Tibial nerve (tissue), 4 donors: ENCODE measurements at places on chromosomes 2 and 18. TPM values are rescaled to one million over a fixed set of nuclear protein-coding genes. Genes with fewer than 3 reads are reported as not detected.

The ANTXR1 gene
- 69.0 TPM for total RNA-seq

The RGPD4 gene
- total RNA-seq = not detected

The ACAA2 gene
- 48.6 TPM for total RNA-seq

The GAD1 gene
- total RNA-seq = not detected

The CLEC4F gene
- not detected for total RNA-seq

The CAPN13 gene
- total RNA-seq = not detected

The COLEC11 gene
- 1.6 TPM for total RNA-seq

DNA sequence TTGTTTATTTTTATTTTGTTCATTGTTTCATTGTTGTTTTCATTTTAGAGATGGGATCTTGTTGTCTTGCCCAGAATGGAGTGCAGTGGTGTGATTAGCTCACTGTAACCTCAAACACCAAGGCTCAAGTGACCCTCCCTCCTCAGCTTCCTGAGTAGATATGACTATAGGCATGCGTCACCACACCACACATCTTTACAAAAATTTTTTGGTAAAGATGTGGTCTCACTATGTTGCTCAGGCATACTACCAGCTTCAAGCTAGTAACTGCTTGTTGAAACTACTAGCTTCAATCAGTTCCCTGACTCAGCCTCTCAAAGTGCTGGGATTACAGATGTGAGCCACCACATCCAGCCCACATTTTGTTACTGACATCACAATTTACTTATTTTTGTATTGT is 14.8 kb downstream of the FAM237A start:
- H3K4me3 ChIP-seq = no peak overlapping the region
- H3K27me3 ChIP-seq = no peaks in the 10 kb centered on the region
- DNase-seq = no peak
- no peaks in the 10 kb centered on the region for H3K4me1 ChIP-seq
- H3K36me3 ChIP-seq = no peaks in the 10 kb centered on the region

DNA sequence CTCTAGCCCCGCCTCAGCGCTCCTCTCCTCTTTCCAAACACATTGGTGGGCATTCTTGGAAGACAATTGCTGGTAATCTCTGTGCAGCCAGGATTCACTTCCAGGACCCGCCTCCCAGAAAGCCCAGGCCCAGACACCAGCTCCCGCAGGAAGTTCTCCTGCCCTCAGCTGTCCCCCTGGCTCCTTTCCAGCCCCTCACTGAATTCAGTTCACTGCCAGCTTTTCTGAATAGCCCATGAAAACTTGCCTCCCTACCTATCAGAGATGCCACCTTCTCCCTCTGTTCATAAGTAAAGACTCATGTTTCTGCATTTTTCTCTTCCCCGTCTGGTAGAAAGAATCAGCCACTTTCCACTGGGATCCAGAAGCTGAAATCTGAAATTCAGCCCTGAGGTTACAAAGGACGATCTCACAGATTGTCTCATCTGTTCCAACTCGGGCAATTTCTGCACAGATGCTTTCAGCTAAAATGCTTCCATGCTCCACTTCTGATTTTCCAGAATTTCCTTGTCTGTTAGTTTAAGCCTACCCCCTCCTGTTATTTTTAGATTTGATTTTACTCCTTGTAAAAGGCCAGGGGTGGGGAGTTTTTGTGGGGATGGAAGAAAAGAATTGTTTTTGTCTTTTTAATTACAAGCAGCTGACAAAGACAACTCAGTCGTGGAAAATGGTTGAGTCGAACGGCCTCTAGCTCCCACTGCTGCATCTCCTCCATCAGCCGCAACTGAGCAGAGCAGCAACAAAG is 98.1 kb downstream of the SP3 start:
- no peak overlapping the region for H3K4me3 ChIP-seq
- H3K4me1 ChIP-seq = no peaks in the 10 kb centered on the region
- H3K27ac ChIP-seq = peak overlapping the region; percentile 14

- H3K36me3 ChIP-seq = no peaks in the 10 kb centered on the region
- H3K27me3 ChIP-seq = no peaks in the 10 kb centered on the region
- H3K4me3 ChIP-seq = no peak overlapping the region
- no peaks in the 10 kb centered on the region for H3K4me1 ChIP-seq
These were observed 138.2 kb downstream of the ASXL3 start for GRCh38 chr18:33716061-33716683.

DNA sequence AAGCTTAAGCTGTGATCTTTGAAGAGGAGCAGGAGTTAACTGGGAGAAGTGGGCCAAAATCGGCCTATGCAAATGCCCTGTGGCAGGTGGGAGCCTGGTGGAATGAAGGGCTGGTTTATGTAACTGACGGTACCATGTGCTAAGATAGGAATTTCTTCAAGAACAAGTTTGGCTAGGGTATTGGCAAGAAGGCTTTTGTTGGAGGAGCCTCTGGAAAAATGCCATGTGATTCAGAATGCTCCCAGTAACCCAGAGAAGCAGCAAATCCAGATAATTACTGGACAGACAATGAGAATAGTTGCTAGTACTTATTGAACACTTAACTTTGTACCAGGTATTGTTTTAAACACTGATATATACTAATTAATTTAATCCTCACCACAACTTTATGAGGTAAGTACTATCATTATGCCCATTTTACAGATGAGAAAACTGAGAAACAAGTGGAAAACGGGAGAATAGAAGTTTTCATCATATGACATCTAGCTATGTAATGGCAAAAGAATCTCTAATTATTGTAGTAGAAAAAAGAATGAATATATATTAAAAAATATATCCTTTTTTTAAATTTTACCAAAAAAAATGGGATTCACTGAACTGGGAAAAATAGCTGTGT is 9.1 kb upstream of the FAM124B start:
- peaks cover 3% of the 10 kb centered on the region for H3K4me1 ChIP-seq
- no peak overlapping the region for H3K27ac ChIP-seq
- DNase-seq = no peak
- no peak overlapping the region for H3K4me3 ChIP-seq
- no peaks in the 10 kb centered on the region for H3K27me3 ChIP-seq

GRCh38 chr2:168156661-168157060 is 90.7 kb downstream of the STK39 start:
- DNase-seq = no peak
- H3K4me1 ChIP-seq = no peaks in the 10 kb centered on the region
- H3K4me3 ChIP-seq = no peak overlapping the region
- no peaks in the 10 kb centered on the region for H3K27me3 ChIP-seq

- no peak overlapping the region for H3K4me3 ChIP-seq
- no peaks in the 10 kb centered on the region for H3K27me3 ChIP-seq
- H3K36me3 ChIP-seq = no peaks in the 10 kb centered on the region
- no peak overlapping the region for H3K27ac ChIP-seq
- no peak for DNase-seq
These were observed 142.5 kb downstream of the FMNL2 start for GRCh38 chr2:152477347-152478092.

DNA sequence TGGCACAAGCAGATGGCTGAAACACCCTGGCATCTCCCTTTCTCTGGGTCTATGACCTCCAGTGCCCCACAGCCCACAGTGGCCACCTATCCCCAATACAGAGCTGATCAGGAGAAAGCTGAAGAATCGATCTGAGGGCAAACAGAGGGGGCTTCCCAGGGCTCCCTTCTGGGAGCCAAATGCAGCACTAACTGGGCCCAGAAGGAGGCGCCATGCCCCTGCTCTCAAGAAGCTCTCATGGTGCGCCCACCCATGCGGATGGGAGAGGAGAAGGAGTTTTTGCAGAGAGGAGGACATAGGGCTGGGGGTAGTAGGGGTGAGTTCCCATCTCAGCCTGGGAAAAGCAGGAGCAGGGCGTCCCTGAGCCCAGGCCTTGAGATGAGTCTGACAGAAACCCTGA is 787.3 kb upstream of the RAB6C start:
- DNase-seq = no peak
- H3K27ac ChIP-seq = no peak overlapping the region
- H3K4me1 ChIP-seq = no peaks in the 10 kb centered on the region

- no peaks in the 10 kb centered on the region for H3K36me3 ChIP-seq
- H3K27me3 ChIP-seq = no peaks in the 10 kb centered on the region
- no peak overlapping the region for H3K27ac ChIP-seq
- no peak overlapping the region for H3K4me3 ChIP-seq
- H3K4me1 ChIP-seq = no peaks in the 10 kb centered on the region
These were observed 138.0 kb upstream of the ASB18 start for GRCh38 chr2:236402033-236402790.

DNA sequence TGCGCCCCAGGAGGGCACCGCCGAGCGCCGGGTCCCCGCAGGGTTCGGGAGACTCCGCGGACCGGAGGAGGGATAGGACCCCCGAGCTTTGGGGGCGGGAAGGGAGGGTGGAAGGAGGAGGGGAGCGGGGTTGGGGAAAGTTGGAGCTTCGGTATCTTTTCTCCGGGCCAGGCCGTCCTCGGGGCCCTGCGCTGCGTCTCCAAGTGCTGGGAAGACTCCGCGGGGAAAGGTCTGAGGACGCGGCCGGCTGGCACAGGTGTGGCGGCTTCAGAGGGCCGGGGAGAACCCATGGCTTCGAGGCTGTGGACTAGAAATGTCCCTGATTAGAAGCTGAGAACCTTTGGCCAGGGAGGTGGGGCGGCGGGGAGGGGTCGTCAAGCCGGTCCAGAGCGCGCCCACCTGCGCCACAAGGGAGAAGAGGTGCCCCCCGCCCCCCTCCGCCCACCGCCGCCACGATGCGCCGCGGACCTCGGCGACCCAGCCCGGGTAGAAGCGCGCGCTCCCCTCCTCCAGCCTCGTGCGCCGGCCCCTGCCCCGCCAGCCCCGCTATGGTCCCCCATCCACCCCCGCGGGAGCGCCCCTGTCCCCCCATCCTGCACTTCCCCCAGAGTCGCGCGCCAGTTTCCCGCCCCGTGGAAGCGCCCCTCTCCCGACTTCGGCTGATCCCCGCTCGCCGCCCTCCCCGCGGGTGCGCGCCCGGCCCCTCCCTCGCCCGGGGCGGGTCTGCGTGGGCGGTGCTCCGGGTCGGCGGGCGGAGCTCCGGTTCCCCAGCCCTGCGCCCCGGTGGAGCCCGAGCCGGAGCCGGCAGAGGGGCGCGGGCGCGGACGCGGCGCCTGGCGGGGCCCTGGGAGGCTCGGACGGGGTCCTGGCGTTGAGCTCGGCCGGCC is at the start of gene SNTG2:
Gene SNTG2, plus strand, starts transcription at position 770 of the 887 bp plus-strand sequence. CDS start 148 bp downstream, outside the sequence.
- H3K36me3 ChIP-seq = no peaks in the 10 kb centered on the region
- no peak within 1 kb of the TSS for H3K27ac ChIP-seq
- H3K27me3 ChIP-seq = no peaks in the 10 kb centered on the region
- peaks cover 21% of the 10 kb centered on the region for H3K4me1 ChIP-seq
- H3K4me3 ChIP-seq = peak within 1 kb of the TSS; percentile 36

- H3K36me3 ChIP-seq = peaks cover 11% of the 10 kb centered on the region
- H3K27me3 ChIP-seq = no peaks in the 10 kb centered on the region
- no peaks in the 10 kb centered on the region for H3K4me1 ChIP-seq
- DNase-seq = peak; percentile 13
These were observed 82.6 kb downstream of the PKP4 start for GRCh38 chr2:158539176-158540005.

DNA sequence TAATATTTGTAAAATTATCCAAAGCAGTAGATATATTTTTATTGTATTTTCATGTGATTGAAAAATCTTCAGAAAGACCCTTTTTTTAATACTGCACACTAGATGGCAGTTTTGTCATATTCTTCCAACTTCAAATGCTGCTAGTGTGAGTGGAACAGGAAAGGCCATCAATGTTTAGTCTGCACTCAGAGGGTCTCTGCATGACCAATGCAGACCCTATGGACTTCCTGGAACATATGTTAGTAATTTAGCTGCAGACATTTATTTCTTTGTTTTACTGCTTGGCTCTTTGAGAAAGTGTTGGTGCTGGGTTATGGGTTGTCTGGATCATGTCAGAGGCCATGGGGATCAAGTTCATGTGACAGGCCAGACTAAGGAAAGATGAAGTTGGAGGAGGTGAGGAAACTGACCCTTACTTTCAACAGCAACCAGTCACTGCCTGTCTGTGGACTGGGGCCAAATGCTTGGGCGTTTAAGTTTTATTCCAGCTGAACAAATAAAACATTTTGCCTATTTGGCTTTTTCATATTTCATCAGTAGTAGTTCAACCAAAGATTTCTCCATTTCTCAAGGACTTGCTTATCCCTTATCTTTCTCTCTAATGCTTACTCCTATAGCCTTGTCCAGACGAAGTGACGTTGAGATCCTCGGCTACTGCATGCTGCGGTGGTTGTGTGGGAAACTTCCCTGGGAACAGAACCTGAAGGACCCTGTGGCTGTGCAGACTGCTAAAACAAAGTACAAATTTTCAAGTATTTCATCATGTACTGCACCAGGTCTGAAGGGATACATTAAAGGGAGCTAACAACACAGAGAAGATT is 84.8 kb downstream of the VRK2 start:
- no peaks in the 10 kb centered on the region for H3K36me3 ChIP-seq
- H3K27me3 ChIP-seq = no peaks in the 10 kb centered on the region
- H3K4me3 ChIP-seq = no peak overlapping the region
- no peak overlapping the region for H3K27ac ChIP-seq
- H3K4me1 ChIP-seq = no peaks in the 10 kb centered on the region
- peak; percentile 25 for DNase-seq

DNA sequence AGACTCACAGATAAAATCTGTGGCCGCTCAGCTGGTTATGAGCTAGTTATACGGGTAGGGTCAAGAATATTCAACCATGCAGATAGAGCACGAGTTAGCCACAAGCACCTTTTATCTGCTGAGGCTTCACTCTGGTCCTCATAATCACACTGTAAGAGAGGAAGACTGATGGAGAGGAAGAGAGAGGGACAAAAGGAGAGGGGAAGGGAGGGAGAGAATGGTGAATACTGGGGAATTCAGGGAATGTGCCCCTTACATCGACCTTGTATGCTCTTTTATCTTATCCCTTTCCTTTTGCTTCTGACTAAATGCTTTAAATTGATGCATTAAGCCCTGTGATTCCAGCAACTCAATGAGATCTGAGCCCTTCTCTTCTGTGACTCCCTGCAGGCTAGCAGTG is 333.1 kb downstream of the DSEL start:
- no peaks in the 10 kb centered on the region for H3K4me1 ChIP-seq
- no peak overlapping the region for H3K4me3 ChIP-seq
- H3K27me3 ChIP-seq = no peaks in the 10 kb centered on the region
- H3K27ac ChIP-seq = no peak overlapping the region
- no peaks in the 10 kb centered on the region for H3K36me3 ChIP-seq
- DNase-seq = no peak

GRCh38 chr2:68362749-68363148 is 2.3 kb upstream of the PLEK start:
- H3K27ac ChIP-seq = peak overlapping the region; percentile 14
- DNase-seq = no peak
- H3K27me3 ChIP-seq = no peaks in the 10 kb centered on the region
- no peaks in the 10 kb centered on the region for H3K36me3 ChIP-seq
- no peaks in the 10 kb centered on the region for H3K4me1 ChIP-seq
- H3K4me3 ChIP-seq = no peak overlapping the region

DNA sequence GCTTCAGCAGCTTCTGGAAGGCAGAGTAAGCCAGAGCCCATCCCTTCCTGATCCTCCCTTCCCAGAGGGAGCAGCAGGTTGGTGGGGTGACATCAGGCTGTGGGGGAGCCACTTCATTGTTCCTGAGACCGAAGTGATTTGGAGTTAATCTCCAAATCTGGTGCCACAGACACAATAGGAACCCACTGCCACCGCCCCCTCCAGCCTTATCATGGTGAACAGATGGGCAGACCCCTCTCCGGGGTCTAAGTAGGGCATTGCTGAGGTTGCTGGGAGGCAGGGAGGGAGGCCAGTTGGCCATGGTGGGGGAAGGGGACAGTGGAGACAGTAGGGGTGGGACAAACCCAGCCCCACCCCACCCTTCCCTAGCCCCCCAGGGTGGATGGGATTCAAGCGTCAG is 25.6 kb upstream of the SLC35F6 start:
- no peak overlapping the region for H3K4me3 ChIP-seq
- no peak for DNase-seq
- H3K4me1 ChIP-seq = no peaks in the 10 kb centered on the region
- no peak overlapping the region for H3K27ac ChIP-seq

GRCh38 chr2:38113981-38114708 is 38.2 kb upstream of the CYP1B1 start:
- H3K4me1 ChIP-seq = peaks cover 17% of the 10 kb centered on the region
- no peaks in the 10 kb centered on the region for H3K36me3 ChIP-seq
- H3K27ac ChIP-seq = no peak overlapping the region
- H3K27me3 ChIP-seq = no peaks in the 10 kb centered on the region
- H3K4me3 ChIP-seq = no peak overlapping the region
